ENCODE measurements at places on chromosomes 11 and 22.
A peak's percentile ranks its signal among the peaks of the same experiment; 100 is the strongest.

- no peak for DNase-seq
Measured at GRCh38 chr22:26295563-26296126, 126.4 kb downstream of the SEZ6L start.

GRCh38 chr22:23832226-23833016 lies 6.4 kb downstream of the DERL3 start:
- no peak for DNase-seq

- DNase-seq: no peak
Measured at GRCh38 chr22:36469094-36469710, 12.2 kb downstream of the TXN2 start.

DNA sequence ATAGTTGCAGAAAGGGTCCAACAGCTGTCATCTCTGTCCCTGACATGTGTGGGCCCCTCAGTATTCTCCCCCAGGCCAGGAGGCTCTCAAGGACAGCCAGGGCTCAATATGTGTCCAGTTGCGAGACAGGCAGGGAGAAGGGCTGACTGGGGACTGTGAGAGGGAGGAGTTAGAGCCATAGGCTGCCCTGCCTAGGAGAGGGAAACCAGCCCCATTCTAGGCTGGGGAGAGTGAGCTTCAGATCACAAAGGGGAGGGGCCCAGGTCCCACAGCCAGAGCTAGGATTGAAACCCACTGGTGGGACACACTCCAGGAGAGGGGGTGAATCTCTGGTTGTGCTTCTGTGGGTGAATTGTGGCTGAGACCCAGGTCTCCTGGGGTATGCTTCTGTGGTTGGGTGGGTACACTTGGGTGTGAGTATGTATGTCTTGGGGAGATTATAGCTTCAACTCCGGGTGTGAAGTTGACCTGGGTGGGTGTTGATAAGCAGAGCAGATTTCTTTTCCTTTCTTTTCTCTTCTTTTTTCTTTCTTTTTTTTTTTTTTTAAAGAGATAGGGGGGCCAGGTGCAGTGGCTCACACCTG lies 2.1 kb upstream of the CARNS1 start:
- DNase-seq: no peak

DNA sequence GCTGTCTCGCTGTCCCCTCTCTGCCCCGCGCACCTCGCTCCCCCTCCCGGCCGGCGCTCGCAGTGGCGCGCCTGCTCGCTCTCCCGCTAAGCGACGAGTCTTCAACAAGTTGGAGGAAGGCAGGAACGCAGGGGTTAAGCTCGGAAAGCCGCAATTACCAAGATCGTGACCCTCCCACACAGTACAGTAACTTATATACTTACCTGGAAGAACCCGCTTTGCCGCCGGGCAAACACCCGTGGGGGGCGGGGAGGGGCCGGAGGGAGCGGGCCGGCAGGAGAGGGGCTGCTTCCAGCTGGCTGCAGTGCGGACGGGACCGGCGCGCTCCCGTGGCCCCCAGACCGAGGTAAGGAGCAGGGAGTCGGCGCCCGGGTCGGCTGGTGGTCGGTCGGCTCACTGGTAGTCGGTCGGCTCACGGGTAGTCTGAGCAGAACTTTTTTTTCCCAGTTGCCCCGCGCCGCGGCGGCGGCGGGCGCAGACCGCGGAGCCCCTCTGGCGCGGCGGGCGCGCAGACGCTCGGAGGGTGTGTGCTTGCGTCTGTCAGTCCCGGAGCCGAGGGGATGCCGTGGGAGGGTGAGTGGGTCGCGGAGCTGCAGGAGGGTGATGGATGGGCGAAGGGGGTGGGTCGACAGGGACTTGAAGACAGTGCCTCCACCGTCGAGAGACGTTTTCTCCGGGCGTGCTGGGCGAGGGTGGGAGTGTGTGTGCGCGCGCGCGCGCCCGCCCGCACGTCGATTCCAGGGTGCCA lies 101.2 kb upstream of the HSD17B12 start:
- no peak for DNase-seq

DNA sequence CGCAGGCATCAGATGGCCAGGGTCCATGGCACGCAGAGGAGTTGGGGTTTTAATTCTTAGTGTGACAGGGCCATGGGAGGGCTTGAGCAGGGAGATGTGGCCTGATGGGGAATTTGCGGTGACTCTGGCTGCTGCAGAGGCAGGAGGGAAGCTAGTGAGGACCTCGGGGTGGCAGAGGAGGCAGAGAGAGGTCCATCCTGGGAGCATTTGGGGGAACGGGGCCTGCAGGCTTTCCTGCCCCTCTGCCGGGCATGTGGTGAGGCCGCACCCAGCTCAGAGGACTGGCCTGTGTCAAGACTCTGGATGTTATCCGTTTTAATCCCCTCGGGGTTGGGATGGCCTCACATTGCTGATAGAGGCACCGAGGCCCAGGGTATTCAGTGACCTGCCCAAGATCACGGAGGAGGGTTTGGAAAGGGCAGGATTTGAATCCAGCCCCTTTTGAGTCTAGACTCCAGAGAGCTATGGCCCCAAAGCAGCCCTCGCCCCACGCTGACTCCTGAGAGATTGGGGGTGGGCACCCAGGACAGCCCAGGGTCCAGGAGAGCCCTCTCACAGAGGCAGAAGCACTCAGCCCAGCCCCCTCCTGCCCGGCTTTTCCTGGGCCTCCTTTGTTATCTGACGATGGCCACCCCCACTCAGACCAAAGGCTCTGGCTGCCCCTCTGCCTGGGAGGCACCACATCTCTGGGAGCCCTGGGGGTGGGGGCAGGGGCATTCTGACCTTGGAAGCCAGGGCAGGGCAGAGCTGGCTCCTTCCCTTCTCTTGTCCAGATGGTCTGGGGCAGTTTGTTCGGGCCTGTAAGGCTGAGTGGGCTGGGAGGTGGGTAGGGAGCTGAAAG lies 13.9 kb downstream of the MGAT3 start:
- no peak for DNase-seq

DNA sequence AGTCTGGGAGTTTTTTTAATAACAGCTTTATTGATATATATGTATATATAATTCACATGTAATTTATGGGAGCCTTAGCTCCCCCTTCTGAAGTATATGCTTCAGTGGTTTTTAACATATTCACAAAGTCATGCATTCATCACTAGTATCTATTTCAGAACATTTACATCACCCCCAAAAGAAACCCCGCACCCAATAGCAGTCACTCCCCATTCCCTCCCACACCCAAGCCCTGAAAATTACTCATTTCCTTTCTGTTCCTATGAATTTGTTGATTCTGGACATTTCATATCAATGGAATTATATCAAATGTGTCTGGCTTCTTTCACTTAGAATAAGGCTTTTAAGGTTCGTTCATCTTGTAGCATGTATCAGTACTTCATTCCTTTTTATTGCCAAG lies 35.6 kb upstream of the SYT7 start:
- no peak for DNase-seq

DNA sequence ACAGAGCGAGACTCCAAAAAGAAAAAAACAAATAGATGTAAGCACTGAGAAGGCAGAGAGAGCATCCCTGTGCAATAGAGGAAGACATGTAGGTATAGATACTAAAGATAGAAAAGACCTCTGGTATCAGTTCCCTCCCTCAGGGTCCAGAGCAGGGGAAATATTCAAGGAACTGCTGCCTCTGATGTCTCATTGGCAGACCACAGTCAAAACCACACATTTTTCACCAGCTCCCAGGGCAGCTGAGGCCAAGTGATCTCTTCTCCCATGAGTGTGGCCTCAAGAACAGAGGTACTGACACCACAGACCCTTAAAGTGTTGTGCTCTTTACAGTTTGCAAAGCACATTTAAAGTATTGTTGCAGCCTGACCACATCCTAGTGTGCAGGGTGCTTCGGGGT lies 288.5 kb downstream of the NTM start:
- DNase-seq: no peak

DNA sequence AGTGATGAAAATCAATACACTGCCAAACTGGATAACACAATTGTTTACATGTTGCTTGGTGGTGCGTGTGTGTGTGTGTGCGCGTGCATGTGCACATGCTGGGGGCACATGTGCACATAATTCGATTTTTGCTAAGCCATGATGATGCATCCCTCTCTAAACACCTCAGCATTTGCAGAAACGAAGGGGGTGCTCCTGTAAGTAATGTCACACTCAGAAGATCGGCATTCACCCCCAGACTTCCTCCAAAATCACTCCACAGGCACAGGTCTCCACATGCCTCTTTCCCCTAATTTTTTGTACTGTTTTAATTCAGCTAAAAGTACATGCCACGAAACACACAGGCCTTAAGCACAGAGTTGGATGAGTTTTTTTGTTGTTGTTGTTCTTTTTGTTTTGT lies 341.5 kb downstream of the SHANK2 start:
- DNase-seq: no peak

- DNase-seq: no peak
Measured at GRCh38 chr22:16965083-16965482, 42.9 kb downstream of the GAB4 start.

- DNase-seq: no peak
Measured at GRCh38 chr11:36041988-36042611, 98.2 kb downstream of the LDLRAD3 start.

- DNase-seq: no peak
Measured at GRCh38 chr11:113529606-113530005, 54.4 kb upstream of the DRD2 start.

GRCh38 chr11:41273908-41274307 lies 185.5 kb downstream of the LRRC4C start:
- DNase-seq: no peak

DNA sequence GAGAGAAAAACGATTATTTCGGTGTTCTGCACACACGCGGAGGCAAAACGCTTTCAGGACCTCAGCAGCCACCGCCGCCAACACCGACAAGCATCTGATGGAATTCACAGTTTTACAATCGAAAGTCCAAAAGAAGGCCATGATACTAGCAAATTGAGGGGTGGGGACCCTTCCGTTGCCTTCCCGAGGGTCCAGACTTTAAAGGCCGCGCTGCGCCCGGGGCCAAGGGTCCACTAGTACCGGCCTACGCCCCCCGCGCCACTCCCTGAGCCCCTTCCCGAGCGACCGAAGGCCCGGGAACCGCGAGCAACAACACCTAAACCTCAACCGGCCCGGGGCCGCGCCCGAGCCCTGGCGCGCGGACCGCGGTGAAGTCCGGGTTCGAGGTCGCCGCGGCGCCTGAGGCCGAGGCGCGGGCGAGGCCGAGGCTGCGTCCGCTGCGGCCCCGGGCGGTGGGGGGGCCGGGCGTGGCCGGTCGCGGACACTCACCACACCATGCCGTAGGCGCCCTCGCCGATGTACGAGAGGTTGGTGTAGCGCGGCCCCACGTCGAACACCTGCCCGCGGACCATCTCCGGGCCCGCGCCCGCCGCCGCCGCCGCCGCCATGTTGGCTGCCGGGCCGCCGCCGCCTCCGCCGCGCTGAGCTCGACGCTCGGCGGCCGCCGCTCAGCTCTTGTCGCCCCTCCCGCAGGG lies 465 bp downstream of the MAPK1 start:
- DNase-seq: no peak

GRCh38 chr11:34044664-34045485 lies 6.7 kb upstream of the CAPRIN1 start:
- no peak for DNase-seq

- no peak for DNase-seq
Measured at GRCh38 chr22:47172771-47173534, 410.5 kb downstream of the TBC1D22A start.

- no peak for DNase-seq
Measured at GRCh38 chr11:112656772-112657428, 304.3 kb upstream of the NCAM1 start.

DNA sequence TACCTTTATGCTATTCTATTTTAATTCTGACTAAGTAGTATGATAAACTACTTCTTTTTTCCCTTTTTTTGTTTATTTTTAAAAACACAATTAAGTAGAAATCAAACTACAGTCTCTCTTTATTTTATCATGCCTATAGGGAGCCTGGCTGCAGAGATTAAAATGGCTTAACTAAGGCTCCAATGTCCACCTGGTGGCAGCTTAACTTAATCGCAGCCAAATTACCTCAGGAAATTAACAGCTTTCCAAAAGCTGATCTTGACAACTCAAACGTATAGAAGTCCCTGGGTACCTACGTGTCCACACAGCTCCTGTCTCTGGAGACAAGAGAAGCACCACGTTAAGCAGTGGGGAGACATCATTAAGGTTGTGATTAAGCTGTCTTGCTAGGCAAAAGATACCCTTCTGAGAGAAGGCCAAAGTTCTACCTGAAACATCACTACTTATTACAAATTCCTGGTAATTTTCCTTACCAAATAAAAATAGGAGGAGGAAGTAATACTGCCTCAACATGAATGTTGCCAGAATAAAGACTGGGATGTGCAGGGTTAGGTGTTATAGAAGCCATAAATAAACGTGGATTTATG lies 63.2 kb upstream of the SNX19 start:
- DNase-seq: no peak

- DNase-seq: no peak
Measured at GRCh38 chr11:61887839-61888494, 3.4 kb downstream of the FADS3 start.

GRCh38 chr22:22246706-22247105 lies 2.1 kb downstream of the VPREB1 start:
- DNase-seq: no peak

DNA sequence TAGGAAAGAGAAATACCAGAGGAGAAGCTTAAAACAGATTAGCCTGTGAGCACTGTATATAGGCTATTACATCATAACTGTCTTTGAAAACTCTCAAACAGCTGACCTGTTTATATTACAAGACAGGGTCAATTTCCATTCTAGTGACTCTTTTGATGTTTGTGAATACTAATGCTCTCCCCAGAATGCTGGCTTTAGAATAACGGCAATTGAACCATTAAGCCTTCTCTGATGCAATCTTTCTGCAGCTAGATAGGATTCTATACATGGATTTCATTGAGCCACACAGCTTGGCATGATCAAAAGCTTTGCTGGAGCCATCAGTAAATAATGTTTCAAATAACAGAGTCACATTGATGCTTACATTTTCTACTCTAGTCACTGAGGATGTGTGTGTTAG lies 122.7 kb upstream of the FAT3 start:
- DNase-seq: no peak

- peak; percentile 24 for DNase-seq
Measured at GRCh38 chr11:3088806-3089205, 31.6 kb upstream of the CARS1 start.

- peak; percentile 92 for DNase-seq
Measured at GRCh38 chr11:76799066-76799804, 16.1 kb downstream of the TSKU start.

GRCh38 chr11:57946628-57947027 lies 77.1 kb upstream of the OR9Q1 start:
- no peak for DNase-seq

- DNase-seq: no peak
Measured at GRCh38 chr22:37062376-37062675, 10.8 kb downstream of the KCTD17 start.

DNA sequence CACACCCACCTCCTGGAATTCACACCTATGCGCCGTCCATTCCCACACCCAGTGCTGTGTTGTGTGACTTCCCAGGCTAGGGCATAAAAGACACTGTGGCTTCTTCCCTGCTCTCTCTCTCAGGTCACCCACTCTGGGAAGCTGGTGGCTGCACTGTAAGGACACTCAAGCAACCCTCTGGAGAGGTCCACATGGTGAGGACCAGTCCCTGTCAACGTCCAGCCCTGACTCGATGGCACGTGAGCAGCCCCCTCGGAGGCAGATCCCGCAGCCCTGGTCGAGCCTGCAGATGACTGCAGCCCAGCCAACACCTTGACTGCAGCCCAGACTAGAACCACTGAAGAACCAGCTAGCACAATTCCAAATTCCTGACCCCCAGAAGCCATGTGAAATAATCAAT lies 16.2 kb downstream of the CBX7 start:
- no peak for DNase-seq
